ENCODE measurements at places on chromosomes 7 and 10. TPM values are rescaled to one million over a fixed set of nuclear protein-coding genes. Genes with fewer than 3 reads are reported as not detected.

The SPAM1 gene
- not detected for total RNA-seq

DNA sequence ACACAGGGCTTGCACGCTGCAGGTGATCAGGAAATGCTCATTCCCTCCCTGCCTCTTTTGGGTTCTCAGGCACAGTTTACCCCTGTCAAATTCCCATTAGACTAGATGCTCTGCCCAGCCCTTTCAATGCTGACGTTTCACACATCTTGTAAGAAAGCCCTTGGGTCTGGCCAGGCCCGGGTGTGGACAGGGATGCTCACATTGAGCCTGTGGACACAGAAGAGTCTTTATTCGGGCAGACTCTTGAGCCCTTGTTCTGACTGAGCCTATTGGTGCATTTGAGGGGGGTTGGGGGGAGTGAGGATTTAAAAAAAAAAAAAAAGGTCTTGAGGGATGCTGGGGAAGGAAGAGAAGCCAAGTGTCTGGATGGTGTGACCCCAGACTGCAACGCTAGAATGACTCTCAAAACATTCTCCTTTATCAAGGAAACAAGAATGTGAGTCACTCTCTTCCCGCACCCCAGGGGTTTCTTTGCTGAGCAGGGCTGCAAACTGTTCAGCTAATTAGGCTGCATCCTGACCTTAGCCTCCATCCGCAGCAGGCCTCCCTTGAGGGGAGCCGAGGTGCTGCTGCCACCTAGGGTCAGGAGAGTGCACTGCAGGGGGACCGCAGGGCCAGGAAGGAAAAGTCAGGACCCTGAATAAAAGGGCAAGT is 53.6 kb upstream of the TMEM72 start:
- peak; percentile 77 for DNase-seq

DNA sequence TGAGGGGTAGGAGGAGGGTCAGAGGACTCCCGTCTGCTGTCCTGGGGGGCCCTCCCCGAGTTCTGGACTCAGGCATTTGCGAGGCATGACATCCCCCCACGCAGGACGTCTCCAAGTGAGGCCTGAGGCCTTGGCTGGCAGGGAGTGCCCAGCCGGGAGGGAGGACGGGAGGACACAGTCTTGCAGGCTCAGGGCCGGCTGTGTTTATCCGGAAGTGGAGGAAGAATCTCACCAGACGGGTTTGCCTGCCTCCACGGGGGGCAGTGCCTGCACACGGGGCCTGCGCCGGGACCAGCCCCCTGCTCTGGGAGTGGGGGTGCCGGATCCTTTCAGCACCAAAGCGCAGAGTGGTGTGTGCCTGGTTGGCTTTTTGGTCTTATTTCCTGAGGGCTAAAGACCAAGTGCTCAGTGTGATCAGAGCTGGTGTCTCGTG is 10.9 kb downstream of the PWWP2B start:
- DNase-seq: no peak

The DLX5 gene
- 2.1 TPM for total RNA-seq

The ADAM8 gene
- total RNA-seq: 6.3 TPM

DNA sequence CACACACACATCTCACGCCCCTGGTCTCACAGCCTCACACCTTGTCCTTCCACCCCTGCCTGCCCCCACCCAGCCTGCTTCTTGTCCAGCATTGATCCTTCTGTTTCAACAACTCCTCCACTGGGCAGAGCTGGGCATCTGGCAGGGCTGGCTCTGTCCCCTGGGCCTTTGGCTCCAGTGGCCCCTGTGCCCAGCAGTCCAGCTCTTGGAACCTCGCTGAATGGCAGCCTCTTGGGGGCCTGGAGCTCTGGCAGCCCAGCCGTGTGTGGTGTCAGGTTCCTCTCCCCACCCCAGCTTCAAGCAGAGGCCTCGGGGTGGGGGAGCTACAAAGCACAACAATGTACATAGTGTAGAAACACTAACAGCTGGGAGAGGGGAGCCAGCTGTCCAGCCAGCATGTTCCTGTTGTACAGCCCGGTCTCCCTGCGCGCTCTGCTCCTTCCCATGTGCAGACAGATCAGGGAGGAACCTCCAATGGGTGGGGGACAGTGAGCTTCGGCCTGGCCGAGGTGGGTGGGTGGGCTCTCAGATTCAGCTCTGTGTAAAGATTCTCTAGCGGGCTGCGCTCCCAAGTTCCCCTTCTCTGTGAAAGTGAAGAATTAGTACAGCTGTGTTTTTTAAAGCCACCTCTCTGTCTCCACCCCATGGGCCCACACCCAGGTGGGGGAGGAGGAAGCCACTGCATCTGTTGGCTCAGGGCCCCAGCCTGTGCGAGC is 19.4 kb downstream of the ZMIZ2 start:
- DNase-seq: peak; percentile 87

- DNase-seq: no peak
Measured at GRCh38 chr10:66673071-66673470, 252.8 kb upstream of the LRRTM3 start.

DNA sequence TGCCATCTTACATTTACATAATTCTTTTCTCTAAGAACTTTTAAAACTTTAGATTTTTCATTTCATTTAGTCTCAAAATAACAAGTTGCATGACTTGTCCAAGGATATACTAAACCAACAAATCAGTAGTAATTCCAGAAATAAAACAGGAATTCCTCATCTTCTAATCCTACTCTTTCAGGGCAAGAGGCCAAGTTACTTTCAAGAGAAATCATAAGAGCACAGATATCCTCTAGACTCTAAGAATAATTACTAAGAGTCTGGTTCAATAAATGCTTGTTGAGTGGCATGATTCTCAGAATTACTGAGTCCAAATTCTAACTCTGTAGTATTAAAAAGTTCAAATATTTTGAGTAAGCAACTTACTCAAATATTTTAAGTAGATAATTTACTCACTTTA is 12.9 kb downstream of the PDZD8 start:
- DNase-seq: no peak

The OPN1SW gene
- total RNA-seq: not detected

The SYT15B gene
- total RNA-seq: 0.59 TPM

DNA sequence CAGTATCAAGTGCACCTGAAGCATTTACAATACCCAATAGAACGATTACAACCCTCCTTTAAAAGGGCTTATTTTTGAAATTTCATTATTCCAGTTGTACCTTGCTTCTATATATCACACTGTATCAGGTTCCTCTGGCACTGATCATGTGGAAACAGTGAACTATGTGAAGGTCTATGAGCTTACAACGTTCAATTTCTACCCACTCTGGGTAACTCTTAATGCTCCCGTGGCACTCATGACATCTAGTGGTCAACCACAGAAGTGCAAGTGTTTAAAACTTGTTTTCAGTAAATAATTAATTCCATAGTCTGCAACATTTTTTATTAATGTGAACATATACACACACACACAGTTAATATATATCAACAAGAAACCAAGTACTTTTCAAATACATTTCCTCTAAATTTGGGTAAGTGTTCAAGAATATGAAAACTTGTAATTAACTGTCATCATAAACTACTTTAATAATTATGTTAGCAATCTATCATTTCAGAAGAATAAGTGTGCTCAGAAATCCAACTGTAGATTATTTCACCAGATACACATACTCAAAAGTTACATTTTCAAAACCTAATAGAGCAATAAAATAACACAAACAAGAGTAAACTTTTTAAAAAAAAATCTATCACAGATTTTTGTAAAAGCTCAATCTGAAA is 61.0 kb downstream of the MPP7 start:
- DNase-seq: peak; percentile 79

- DNase-seq: no peak
Measured at GRCh38 chr10:103457176-103457712, 1.5 kb downstream of the CALHM1 start.

DNA sequence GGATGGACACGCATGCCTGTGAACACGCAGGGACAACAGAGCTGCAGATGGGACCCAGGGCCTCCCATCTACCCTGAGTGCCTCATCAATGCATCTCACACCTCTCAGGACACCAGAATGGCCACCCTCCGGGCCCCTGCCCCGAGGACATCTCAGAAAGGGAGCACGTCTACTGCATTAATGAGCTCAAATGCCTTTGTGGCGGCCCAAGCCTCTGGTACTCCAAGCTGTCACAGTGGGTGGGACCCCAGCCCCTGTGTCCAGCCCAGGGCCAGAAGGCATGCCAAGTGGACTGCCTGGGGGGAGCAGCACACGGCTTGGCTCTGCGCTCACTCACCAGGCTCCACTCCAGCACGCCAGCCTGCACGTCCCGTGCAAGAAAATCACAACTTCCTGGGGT is 52.0 kb downstream of the TCERG1L start:
- no peak for DNase-seq

The GLCCI1 gene
- 23.7 TPM for total RNA-seq

DNA sequence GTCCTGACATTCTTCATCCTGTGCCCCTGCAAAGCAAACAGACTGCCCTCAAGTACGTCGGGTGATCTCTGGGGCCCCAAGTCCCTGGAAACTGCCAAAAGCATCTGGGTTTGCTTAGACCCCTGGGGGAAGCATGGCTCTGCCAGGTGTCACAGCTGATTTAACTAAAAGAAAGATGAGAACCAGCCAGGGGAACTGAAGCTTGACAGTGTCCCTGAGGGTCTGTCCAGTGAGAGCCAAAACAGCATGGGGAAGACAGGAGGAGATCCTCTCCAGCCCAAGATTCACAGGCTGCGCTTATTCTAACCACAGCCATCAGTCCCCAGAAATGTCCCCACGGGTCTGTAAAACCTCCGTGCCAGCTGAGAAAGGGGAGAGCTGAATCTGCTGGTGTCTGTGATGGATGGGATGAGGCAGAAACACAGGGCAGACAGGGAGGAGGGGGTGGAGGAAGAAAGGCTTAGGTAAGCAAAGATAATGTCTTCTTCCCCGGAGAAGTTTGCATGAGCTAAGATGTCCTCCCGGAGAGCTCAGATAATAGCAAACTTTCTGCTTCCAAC is 21.3 kb downstream of the CCDC3 start:
- no peak for DNase-seq

GRCh38 chr7:92765725-92766124 is 70.6 kb downstream of the CDK6 start:
- no peak for DNase-seq

DNA sequence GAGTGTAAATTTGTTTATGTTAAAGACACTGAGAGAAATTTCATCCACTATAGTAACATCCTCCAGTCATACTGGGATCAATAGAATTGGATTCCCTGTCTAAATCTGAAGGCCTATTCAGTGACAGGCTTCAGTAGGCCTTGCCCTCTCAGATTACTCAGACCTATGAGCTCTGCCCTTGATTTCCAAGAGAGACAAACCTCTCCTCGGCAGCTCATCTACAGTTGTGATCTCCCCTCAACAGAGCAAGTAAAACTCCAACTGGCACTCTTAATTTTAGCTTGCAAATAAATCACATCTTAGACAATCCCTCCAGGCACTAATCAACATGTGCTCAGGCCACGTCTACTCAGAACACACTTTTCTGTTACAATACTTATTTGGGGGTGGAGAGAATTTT is 1191.4 kb upstream of the PHF14 start:
- DNase-seq: no peak

The ZNF518A gene
- total RNA-seq: 34.5 TPM

The AKR1C8 gene
- 1.5 TPM for total RNA-seq

- DNase-seq: no peak
Measured at GRCh38 chr7:156579566-156579965, 61.0 kb upstream of the RNF32 start.

DNA sequence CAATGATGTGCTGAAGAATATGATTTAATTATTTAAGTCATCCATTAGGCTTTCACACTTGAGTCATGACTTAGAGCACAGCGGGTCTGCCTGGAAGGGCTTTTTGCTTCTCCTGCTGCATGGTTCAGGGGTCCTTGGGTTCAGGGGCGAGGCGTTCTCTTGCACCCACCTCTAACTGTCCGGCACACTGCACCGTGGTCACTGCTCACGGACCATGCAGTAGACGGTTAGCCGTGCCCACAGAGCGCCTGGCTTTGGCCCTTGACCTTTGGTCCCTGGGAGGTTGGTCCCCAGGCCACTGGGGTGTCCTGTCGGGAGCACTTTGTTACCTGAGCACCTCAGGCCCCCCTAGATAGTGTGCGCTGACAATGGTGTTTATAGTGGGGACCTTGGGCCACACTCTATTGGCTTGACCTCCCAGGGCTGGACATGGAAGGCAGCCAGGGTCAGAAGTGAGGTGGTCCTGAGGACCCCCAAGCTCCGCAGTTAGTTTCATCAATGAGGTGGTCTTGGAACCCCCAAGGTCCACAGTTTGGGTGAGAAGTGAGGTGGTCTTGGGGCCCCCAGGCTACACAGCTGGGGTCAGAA is 110.6 kb downstream of the ACTR3B start:
- DNase-seq: no peak

DNA sequence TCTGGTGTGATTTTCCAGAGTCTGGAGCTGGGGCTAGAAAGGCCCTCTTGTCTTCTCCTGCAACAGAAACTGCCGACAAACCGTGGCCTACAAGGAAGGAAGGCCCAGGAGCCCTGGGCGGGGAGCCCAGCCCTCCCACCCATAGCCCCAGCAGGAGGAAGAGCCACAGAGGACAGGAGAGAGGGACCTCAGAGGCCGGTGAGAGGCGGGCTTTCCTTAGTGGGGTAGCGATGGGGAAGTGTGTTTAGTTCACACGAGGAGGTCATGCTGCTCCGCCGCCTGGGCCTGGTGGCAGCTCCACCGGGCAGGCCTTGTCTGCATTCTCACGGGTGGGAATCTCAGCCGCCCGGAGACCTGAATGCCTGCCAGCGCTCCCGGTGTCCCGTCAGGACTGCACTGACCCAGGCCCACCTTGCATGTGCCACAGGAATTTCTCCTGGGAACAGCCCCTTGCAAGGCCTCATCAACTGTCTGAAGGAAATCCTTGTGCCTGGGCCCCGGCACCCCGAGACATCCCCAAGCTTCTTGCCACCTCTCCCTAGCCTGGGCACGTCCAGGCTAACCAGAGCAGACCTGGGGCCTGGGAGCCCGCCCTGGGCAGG is 50.9 kb downstream of the ZNF467 start:
- DNase-seq: no peak
